IPS-NIHi11 (cell line): ENCODE measurements at places on chromosomes 3 and 15.

DNA sequence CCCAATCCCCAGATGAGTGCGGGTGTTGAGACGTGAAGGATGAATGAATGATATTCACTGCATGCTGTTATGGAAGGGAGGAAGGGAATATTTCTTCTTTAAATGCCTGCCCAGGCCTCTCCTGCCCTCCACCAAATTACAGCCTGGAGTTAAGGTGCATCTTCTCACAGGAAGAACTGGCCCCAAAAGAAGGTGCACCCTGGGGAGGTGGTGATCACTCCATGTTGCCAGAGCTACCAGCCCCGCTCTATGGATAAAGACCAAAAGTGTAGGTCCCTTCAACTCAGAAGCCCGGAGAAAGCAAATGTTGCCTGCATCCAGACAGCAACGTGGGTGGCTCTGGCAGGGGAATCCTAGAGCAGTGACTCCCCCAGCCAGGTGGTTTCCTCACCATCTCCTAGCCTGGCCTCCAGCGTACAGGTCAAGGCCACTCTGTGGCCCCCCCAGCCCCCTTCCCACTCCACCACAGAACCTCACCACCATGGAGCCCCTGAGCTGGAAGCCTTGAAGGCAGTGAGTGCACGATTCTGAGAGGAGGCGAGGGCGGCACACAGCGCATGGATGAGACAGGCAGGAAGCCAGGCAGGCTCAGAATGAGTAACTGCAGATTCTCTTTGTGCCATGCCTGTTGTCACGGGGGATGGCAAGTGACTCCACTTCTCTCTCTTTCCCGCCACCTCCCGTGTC lies 3.5 kb upstream of the VIPR1 start:
- no peak for DNase-seq

GRCh38 chr3:56923526-56924224 lies 121.9 kb upstream of the ARHGEF3 start:
- peak; percentile 52 for DNase-seq

GRCh38 chr3:149507491-149508324 lies 33.2 kb downstream of the TM4SF4 start:
- no peak for DNase-seq

- DNase-seq: no peak
These were observed 8.6 kb downstream of the PAK6 start for GRCh38 chr15:40247406-40247971.

GRCh38 chr15:101198800-101199199 lies 53.0 kb downstream of the CHSY1 start:
- no peak for DNase-seq

- no peak for DNase-seq
These were observed 170.9 kb downstream of the UNC13C start for GRCh38 chr15:54149115-54149531.

DNA sequence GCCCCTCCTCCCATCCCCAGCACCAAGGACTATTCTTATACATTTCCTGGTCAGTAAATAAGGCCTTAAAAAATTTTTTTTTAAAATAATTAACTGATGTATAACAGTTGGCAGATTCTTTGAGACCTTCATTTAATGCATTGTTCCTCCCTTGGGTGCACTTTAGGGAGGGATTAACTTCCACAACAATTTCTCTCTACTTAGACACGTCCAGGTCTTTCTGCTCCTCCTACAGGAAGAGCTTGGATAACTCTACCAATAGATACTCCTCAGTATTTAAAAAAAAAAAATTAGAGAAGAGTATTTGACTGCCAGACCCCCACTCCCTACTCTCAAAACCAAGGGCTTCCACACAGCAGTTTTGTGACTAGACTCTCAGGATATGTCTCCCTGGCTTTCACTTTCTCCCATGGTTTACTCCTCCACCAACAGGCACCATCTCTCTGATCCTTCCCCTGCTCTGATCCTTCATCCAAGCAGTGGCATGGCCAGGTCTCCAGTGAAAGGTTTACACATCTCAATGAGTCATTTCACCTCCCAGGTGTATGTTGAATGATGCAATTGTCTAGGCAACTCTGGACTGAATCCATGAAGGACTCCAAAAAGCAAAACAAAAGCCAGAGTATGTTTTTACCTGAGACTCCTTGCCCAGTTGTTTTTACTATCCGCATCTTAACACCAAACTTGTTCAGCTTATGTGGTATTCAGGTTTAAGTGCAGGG lies 7.4 kb downstream of the ZIC4 start:
- DNase-seq: no peak

DNA sequence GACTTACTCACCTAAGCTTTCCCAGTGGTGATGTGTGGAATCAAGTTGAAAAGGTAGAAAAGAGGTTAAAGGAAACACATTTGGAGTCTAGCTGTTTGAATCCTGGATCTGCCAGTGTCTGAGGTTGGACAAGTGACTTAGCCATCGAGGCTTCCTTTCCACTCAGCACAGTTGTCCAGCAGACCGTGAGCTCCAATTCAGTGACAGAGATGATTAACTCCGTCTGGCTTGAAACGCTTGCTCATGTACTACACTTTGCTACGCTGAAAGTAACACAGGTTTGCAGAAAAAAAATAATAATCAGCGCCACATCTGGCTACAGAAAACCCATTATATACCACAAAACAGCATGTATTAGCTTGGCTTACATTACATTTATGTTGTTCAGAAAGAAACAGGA lies 364.9 kb upstream of the MCTP2 start:
- DNase-seq: no peak

- peak; percentile 31 for DNase-seq
These were observed 116.3 kb downstream of the CLSTN2 start for GRCh38 chr3:140051019-140051957.

GRCh38 chr3:110070161-110070916 lies 733.0 kb upstream of the DPPA4 start:
- DNase-seq: no peak

DNA sequence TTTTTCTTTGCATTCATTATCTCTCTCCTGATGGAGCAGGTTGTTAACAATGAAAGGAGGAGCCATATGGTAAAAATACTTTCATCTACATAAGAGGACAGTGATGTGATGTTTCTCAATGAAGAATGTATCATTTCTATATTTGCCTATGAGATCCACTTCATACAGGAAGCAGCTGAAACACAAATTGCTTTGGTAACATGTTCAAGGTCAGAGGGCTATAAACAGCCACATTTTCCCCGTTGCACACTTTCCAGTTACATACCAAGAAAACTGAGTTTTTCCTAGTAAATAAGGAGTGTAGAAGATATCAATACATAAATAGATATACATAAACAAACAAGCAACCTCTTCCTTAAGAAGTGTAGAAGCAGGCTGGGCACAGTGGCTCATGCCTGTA lies 32.6 kb upstream of the GYG1 start:
- no peak for DNase-seq

DNA sequence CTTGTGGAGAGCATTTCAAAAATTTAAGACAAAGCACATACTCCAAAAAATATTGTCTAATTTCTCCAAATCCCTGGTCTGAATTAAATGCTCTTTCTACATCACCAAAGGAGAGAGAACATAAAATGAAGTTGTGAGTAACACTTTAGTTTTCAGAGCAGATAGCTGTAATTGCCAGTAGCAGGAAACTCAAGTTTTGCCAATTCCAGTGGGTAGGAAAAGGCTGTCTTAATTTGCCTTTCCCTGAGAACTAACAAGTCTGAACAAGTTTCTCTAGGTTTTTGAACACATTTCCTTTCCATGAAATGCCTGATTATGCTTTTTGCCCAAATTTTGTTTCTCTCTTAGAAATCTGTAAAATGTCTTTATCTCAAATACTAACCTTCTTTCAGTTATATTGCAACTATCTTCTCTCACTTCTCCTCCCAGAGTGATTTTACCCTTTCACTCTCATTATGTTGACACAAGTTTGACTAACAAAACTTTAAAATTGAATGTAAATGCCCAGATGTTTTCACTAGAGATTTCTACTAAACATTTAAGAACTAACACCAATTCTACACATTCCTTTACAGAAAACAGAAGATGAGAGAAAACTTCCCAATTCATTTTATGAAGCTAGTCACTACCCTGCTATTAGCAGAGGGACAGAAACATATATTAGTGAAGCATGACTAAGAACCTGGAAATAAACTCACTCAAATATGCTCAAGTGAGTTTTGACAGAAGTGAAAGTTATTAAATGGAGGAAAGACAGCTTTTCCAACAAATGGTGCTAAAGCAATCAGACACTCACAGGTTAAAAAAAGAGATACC lies 38.4 kb downstream of the RFX7 start:
- no peak for DNase-seq

GRCh38 chr15:85333132-85333831 lies 47.1 kb upstream of the AKAP13 start:
- DNase-seq: no peak

DNA sequence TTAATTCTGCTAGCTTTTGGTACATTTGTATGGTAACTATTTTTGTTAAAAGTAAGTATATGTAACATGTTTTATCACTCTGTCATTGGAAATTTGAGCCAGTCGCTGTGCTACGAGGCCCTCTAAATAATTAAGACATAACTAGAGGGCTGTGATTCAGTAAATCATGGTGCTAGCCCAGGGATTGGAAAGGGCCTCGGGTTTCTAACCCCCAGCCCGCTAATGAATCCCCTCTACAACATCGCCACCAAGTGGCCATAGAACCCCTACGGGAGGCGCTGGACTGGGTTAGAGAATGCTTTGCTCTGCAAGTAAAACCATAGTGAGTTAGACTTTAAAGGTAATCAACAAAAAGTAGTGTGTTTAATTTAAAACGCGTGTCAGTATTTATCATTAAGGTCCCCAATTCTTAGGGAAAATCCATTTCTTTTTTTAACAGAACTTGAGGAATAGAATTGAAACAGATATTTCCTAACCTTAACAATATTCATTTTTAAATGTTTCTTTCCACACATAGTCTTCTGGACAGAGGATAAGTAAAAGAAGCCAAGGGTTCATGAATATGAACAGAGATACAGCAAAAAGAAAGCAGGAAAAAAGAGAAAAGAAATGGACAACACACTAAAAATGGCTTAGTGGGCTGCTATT lies 744.7 kb downstream of the EPHA3 start:
- peak; percentile 76 for DNase-seq

GRCh38 chr3:54957711-54958110 lies 29.9 kb upstream of the LRTM1 start:
- DNase-seq: no peak

DNA sequence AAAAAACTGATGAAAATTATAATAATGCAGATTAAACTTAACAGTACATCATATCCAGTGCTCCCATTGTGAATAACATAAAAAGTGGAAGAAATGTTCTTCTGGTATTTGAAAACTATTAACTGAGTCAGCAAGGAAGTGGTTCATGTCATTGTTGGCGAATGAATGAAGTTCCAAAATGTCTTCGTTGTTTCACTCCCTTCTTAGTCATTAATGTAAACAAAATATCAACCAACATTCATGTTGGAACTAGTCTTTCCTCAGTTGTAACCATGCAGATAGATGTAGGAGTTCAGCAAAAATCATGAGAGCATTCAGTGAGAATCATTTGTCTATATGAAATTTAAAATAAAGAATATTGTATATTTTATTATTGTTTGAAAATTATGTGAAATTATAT lies 44.1 kb upstream of the ICE2 start:
- no peak for DNase-seq

DNA sequence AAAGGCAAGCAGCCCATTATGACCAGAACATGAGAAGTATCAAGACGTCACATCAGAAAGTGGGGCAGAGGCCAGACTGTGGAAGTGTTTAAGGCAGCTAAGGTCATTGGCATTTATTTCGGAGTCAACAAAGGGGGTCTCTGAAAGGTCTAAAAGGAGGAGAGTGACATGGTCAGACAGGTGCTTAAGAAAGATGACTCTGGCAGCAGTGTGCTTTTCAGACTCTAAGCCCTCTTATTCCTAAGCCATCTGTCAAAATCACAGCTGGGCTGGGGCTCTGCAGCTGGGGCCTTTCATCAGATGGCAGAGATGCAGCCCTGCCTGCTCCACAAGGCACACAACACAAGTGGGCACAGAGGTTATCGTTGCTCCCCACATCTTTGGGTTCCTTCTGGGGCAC lies 14.0 kb downstream of the FBXL22 start:
- DNase-seq: no peak

- no peak for DNase-seq
These were observed 16.4 kb upstream of the UBE3A start for GRCh38 chr15:25455226-25455625.

GRCh38 chr3:42979044-42979972 lies at the start of gene GASK1A:
GASK1A (plus strand) TSS chr3:42979311; CDS start chr3:42979643, 332 bp downstream.
- DNase-seq: peak; percentile 82

DNA sequence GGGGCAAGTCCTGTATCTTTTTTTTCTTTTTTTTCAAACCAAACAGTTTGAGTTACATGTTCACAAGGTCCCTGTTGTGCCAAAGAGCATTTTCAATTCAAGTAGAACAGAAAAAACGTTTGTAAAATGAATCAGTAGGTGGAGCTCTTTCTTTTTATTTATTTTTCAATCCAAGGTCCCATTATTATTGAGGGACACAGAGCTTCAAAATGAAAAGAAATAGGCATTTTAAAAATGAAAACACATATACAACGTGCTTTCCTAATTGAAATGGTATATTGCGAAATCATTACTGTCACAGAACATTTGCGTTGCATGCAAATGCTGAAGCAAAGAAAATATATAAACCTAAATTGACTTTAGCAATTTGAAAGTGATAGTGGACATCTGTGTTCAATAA lies 711.0 kb downstream of the MECOM start:
- DNase-seq: no peak

- no peak for DNase-seq
These were observed 11.3 kb downstream of the TBC1D2B start for GRCh38 chr15:78065973-78066946.

- DNase-seq: no peak
These were observed 36.0 kb downstream of the FBN1 start for GRCh38 chr15:48609486-48609885.

DNA sequence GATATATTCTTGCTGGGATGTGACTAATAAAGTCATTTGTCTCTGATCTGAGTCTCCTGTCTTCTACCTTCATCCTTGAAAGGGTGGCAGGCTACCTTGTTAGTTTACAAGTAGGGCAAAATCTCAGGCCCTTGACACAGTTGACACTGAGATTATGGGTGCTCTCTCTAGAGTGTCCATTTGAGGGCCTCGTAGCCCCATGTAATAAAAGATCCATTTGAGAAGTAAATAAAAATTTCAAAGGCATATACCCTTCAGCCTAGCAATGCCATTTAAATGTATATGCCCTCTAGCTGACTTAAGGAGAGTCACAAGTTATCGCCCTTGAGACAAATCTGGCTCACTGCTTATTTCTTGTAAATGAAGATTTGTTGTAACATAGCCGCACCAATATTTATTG lies 98.6 kb downstream of the TCF12 start:
- no peak for DNase-seq

- no peak for DNase-seq
These were observed 15.2 kb downstream of the ITIH3 start for GRCh38 chr3:52809662-52810377.

DNA sequence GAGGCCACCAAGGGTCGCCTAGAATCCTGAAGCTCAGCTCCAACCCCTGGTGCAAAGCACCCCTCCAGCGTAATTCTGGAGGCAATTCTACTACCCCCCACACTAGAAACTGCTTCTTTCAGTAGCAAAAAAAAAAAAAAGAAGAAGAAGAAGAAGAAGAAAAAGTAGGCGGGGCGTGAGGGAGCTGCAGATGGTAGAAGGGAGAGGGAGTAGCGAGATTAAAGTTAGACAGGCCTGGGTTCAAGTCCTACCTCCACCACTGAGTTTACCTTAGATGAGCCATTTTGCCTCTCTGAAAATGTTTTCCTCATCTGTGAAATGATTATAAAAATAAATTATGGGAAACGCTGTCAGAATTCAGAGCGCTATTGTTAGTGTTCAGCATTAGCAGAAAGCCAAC lies 913 bp downstream of the FAM174B start:
- DNase-seq: no peak
